ENCODE measurements at places on chromosomes 5 and 9. TPM values are rescaled to one million over a fixed set of nuclear protein-coding genes. Genes with fewer than 3 reads are reported as not detected.

Gene FAM221B
- not detected for total RNA-seq

Gene SYK
- not detected for total RNA-seq

- no peak for DNase-seq
These were observed 30.8 kb upstream of the CNOT6 start for GRCh38 chr5:180463216-180463900.

Gene ZNF366
- total RNA-seq, result not detected

- no peak for DNase-seq
These were observed 5.2 kb downstream of the GFI1B start for GRCh38 chr9:132983491-132984201.

DNA sequence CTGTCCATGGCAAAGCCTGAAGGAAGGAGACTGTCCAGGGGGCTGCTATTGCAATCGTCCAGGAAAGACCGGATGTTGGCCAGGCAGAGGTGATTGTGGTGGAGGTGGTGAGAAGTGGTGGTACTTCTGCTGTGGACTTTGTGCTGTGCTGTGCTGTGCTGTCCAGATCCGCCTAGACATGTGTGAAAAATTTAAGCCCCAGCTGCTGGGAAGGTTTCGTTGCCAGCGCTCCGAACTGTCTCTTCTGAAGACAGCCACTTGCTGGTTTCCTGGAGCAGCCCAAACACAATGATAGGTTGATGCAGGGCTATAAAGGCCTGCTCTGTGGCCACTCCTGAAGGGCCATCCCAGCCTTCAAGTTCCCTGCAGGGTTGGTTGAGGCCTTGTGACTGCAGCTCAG, 223.0 kb upstream of the MPDZ start:
- no peak for DNase-seq

DNA sequence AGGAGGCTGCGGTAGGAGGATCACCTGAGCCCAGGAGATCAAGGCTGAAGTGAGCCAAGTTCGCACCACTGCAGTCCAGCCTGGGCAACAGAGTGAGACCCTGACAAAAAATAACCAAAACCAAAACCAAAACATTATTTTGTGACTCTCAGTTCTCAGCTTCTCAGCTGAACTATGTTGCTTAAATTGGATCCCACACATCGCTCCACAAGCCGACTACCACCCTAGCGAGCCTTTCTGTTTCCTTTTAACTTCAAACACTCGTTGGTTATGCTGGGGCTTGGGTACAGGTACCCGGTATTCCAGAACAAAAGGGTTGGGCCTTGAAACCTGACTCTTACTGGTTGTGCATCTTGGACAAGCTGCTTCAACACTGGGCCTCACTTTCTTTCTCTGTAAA, 3.8 kb upstream of the PTGS1 start:
- DNase-seq, result no peak

DNA sequence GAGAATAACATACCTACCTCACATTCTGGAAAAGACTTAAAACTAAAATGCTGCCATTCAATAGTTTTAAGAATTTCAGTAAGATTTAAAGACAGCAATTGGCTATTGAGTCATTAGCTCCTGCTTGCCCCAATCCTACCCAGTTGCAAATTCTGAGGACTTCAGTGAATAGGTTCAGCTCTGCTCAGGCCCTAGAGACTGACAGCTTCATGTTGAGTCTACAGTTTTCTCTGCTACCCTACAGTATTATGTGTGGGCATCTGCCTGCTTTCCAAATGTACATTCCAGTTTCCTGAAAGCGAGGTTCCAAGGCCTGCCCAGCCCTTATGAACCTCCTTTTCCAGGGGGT, 61.5 kb downstream of the ARSB start:
- DNase-seq, result no peak

Gene TCF7
- total RNA-seq, result 17.8 TPM

- peak; percentile 84 for DNase-seq
These were observed 49.5 kb upstream of the SUSD1 start for GRCh38 chr9:112224401-112225289.

DNA sequence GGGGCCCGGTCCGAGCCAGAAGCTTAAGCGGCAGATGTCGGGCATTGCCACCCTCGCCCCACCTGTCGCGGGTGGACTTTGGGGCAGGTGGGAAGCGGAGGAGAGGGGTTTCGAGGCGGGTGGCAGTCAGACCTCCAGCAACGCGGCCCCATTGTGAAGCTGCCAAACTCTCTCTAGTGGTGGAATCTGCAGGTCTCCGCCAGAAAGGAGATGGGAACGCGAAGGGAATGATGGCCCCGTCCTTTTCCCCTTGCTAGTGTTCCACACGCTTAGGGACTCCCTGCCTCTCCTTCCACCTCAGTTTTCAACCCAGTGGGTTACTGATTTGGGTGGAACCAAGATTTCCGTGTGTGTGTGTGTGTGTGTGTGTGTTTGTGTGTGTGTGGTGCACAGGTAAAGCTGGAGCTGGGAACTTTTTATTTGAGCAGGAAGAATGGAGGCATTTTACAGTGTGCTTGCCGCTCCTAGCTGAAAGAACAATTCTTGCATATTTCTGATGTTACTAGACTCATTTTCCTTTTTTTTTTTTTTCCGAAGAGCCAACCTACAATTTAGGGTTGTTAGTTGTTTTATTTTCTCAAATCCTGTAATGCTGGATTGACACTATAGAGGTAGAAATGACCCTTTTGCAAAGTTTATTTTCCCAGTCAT, 1.3 kb downstream of the MACIR start:
- DNase-seq, result no peak

GRCh38 chr9:89422151-89422975, 75.5 kb downstream of the SEMA4D start:
- peak; percentile 33 for DNase-seq

DNA sequence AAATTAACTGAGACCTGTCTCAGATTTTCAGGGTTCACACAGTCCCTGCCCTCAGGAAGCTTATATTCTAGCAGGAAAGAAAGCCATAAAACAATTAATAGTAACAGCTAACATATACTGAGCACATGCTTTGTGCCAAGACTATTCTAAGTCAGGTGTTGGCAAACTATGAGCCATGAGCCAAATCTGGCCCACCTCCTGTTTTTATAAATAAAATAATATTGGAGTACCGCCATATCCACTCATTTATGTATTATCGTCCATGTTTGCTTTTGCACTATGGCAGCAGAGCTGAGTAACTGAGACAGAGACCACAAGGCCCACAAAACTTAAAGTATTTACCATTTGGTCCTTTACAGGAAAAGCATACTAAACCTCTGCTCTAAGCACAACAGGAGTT, 83.3 kb upstream of the TRIO start:
- DNase-seq, result no peak

Gene PRDM9
- total RNA-seq, result not detected

DNA sequence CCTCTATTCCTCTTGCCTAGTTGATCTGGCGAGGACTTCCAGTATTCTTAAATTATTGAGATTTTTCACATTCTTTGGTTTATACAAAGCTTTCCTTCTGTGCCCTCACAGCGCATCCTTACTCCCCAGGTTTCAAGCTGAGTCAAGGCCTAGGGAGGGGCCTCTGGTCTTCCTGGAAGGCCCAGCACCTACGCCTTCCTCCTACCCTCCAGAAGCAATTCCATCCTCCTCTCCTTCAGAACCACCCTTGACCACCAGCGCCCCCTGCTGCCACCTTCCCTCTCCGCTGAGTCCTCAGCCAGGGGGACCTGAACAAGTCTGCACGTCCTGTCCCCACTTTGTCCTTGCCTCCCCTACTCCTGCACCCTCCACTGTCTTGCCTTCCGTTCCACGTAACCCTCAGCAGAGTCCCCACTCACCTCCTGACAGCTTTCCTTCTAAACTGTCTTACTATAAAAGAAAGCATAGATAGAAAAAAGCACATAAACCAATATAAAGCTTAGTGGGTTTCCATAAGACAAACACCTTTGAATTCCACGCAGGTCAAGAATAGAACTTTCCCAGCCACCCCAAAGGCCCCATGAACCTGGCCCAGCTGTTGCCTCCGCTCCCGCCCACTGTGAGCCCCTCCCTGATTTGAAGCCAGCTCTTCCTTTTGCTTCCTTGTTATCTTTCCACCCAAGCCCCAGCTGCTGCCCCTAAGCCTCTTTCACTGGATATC, 63.0 kb upstream of the CTSL start:
- DNase-seq, result peak; percentile 80

Gene LIFR
- 46.0 TPM for total RNA-seq
